ENCODE measurements at places on chromosomes 3 and 15.

DNA sequence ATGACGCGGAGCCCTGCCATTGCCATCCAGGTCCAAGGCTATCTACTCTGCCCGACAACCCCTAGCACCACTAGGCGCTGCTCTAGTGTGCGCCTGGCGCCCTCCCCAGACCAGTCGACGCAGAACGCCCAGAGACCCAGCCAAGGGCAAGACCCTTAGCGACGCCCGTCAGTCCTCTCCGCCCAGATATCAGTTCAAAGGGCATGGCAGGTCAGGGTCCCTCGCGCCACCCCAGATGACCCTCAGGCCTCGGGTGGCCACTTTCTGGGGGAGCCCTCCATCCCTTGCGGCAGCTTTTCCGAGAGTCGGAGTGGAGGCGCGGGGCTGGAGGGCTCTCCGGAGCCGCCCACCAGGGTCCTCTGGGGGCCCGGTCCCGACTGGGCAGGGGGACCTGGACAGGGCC, 371 bp upstream of the CLSTN2 start:
- no peak for DNase-seq

DNA sequence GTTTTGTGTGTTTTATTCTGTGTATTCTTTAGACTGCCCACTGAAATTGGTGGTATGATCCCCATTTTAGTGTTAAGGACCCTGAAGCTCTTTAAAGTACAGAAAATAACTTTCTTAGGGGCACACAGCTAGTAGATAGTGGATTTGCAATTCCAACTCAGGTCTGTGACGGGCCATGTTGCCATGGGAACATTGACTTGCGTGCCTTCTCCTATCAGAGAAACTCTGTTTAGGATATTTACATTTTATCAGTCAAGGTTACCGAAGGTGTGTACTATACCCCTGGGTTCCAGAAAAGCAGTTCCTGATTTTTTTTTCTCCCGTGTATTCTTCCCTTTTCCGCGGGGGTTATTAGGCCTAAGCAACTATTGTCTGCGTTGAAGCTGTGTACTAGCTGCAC, 19.4 kb downstream of the MYZAP start:
- no peak for DNase-seq

GRCh38 chr3:171688002-171688401, 122.3 kb downstream of the PLD1 start:
- DNase-seq, result no peak

- no peak for DNase-seq
These were observed 41.6 kb upstream of the GALNT15 start for GRCh38 chr3:16132928-16133327.

- no peak for DNase-seq
These were observed 26.0 kb downstream of the BFSP2 start for GRCh38 chr3:133425898-133426297.

DNA sequence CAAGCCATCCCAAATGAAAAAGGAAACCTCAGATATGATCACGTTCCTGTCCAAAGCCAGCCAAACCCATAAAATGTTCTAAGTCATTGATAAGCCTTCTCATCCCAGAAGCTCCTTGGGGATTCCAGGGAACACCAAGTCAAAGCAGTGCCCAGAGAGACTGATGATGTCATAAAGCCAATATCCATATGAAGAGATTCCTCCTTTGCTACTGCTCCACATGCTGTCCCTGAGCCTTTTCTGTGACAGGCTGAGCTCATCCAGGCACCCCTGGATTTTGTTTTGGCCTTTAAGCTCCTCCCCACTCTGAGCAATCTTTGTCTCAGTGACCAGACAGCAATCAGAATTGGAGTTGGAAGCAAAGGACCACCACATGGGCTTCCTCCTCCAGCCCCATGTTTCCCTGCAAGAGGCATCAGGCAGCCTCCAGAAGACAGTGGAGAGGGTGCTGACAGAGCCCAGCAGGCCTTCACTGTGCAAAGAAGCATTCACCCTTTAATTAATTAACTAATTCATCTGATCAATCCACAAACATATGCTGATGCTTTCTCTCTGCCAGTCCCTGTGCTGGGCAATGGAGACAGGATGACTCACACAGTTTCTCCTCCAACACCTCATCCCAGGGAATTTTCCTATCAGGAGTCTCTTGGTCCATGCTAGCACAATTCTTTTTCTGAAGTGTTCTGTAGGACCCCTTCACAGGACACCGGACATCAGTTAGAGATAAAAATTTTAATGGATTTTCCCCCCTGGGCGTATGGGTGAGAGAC, 25.0 kb downstream of the MEX3B start:
- DNase-seq, result no peak

GRCh38 chr3:187667526-187667925, 2.7 kb downstream of the SST start:
- DNase-seq, result no peak

DNA sequence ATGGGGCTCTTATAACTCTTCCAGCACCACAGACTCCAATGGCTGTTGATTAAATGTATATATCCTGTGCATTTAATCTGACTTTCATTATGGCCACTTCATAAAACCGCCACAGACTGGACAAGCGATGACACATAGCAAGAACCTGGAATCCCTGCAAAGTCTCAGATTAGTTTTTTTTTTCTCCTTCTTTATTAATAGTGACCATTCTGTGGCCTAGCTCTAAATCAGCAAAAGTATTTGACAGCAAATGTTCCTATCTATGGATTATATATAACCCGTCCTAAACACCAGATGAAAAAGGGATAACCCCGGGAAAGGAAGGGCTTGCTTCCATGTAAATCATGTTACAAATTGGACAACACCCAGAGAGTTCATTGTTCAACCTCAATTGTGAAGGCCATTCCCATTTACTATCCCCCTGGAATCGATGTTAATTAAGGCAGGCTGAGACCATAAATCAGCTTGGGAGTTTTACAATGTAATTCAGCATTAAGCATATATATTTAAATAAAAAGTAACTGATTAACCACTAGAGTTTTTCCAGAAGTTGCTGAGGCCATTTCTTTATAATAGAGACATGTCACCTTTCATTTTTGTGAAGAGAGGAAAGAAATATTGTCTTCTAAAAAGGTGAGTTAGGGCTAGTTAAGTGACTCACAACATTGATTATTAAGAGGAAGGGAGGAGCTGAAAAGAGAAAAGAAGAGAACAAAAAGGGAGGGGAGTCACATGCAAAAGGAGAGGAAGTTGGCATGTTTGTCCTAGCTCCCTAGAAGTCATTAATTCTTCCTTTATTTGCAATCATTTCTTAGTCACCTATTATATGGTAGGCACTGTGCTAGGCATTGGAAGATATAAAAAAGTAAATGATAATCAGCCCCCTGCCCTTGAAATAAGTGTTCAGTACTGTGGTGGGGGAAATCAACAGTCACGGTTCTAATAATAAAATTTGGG, 26.2 kb downstream of the ALDH1A2 start:
- no peak for DNase-seq

GRCh38 chr15:90004252-90004651, 3.1 kb downstream of the ZNF710 start:
- DNase-seq, result no peak

DNA sequence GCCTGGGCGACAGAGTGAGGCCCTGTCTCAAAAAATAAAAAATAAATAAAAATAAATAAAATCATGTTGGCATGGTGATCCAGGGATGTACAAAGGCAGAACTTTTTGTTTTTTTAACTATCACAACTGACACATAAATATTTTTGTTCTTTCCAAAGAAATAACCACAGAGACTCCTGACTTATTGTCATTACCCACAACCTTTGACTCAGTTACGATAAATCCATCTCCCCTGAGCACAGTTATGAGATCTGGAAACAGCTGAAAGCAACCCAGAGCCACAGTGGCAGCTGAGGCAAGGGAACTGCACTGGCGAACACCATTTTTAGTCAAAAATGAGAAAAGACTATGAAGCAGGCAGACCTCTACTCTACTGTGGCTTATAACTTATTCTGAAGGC, 24.0 kb downstream of the OSBPL10 start:
- no peak for DNase-seq

DNA sequence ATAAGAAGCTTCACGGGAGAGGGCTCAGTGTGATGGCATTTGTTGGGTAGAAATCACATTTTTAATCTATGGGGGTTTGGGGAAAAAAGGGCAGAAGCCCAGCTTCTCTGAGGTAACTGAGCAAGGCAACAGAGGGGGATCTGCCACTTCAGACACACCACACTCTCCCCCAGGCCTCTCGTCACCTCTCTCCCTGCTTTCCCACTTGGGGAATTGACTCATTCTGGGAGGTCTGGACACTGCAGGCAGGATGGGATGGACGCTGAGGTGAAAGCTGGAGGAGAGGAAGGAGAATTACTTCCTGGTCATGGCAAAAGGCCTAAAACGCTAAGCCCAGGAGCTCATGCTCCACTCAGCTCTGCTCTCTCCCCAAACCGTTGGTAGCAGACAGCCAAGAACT, 33.2 kb downstream of the MYO5C start:
- DNase-seq, result no peak

- DNase-seq, result no peak
These were observed 3.6 kb downstream of the PPP1R2 start for GRCh38 chr3:195539479-195539878.

DNA sequence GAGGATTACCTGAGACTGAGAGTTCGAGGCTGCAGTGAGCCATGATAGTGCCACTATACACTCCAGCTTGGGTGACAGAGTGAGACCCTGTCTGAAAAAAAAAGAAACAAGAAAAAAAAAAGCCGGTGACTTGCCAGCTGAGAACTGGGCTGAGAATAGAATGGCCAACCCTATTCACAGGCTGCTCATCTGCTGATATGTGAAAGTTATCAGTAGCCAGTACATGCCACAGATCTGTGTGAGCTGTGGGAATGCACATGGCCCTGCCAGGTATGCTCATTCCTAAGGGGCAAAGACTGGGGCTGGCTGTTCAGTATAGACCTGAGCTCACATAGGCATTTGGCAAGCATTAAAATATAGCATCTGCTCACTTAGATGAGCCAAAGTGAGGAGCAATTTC, 30.9 kb downstream of the IL20RB start:
- no peak for DNase-seq

- no peak for DNase-seq
These were observed 4.2 kb upstream of the CHL1 start for GRCh38 chr3:192215-192929.

DNA sequence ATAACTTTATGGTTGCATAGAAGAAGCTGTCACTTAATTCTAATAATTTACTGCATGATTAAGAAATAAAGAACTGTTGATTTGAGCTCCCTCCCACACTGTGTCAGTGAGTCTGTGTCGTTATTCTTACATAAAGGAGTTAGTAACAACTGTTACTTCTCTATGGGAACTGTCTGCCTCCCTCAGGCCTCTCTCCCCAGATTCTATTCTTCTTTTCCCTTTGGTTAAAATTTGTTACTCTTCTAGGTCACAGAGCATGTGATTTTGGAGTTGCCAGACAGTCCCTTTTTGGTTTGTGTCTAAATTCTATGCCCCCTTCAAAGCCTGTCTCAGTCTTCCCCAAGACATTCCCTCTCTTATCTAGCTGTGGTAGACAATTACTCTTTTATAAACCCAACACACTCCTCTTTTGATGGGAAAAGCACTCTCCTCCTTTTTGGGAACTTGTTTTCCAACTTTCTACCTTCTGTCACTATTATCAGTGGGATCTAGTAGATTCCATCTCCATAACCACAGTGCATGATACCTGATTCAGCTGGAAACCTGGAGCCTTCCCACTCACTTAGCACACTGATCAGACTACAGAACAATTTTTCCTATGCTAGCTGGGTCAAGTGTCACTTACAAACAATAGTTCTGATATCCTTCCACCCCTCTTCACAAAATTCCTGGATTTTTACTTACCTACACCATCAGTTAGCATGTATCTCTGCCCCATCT, 422.1 kb upstream of the TGFBR2 start:
- no peak for DNase-seq

DNA sequence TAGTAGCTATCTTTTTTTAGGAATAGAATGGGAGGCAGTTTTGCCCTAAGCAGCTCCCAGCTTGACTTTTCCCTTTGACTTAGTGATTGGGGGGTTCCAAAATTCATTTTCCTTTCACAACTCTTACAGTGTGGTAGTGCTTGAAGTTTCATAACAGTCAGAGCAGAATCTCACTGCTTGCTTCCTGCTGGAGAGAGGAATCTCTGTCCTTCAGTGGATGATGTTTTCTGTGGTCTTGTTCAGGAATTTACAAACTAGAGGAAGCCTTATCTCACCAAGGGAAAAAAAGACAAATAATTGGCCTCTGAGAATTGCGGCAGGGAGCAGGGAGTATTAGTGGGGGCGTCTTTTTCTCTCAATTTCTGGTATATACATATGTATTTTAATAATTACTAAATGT, 326.6 kb upstream of the C2CD4B start:
- DNase-seq, result no peak

- no peak for DNase-seq
These were observed 127.2 kb upstream of the DLG1 start for GRCh38 chr3:197425485-197426120.

DNA sequence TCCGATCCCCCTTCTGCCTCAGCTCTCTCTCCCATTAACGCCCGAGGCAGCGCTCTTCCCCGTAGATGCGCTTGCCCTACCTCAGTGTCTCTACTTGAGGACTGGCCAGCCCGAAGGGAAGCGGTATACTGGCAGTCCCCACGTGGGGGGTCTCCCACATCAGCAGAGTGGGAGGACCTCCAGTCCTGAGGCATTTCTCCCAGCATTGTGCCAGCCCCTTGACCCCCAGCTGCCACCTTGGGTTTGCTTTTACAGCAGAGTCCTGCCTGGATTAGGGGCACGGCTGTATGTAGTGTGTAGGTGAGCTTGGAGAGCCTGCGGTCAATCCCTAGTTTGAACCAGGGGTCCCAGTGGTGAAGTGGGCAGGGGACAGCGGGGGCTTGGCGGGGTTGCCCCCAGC, 767 bp downstream of the SEMA3F start:
- no peak for DNase-seq

GRCh38 chr3:138441256-138441655, 6.8 kb downstream of the ESYT3 start:
- DNase-seq, result no peak

DNA sequence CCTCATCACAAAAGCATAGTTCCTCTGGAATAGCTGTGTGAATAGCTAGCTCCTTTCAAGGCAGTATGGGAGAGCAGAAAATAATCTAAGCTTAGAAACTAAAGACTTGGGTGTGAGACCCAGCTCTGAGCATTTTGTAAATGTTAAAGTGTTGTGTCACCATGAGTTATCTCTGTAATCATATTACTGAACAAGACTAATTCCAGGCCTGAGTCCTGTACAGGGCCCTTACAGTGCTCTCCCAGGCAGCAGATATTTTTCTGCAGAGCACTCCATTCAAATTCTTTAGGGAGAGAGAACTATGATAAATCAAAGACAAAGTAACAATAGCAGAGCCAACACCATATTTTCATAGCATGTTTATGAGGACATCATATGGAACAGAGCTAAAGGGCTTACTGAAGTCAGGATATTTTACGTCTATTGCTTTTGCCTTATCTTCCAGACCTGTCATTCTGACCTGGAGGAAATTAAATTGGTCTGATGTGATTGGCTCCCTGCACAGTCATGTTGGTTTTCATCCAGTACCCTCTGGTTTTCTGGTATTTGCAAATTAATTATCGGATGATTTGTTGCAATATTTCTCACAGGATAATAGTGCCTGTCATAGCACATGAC, 172.6 kb upstream of the PPP2R3A start:
- DNase-seq, result no peak

DNA sequence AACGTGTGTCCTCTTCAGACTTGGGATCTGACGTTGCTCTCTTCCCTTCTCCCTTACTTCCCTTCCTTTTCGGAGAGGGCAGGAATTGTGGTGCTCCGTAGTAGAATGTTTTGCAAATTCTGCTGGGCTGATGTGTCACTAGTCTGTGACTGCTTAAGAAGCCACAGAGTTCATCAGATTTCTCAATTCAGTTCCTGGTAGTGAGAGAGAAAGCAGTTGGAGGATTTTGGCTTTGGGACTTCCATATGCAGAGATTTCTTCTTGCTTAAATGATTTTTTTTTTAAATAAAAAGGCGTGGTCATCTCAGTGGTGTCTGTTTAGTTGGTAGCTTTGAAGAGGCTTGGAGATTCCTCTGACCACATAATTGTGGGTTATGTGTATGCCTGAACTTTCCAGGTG, 10.1 kb downstream of the CEMIP start:
- DNase-seq, result no peak
